ENCODE measurements at places on chromosomes 1 and 21.

DNA sequence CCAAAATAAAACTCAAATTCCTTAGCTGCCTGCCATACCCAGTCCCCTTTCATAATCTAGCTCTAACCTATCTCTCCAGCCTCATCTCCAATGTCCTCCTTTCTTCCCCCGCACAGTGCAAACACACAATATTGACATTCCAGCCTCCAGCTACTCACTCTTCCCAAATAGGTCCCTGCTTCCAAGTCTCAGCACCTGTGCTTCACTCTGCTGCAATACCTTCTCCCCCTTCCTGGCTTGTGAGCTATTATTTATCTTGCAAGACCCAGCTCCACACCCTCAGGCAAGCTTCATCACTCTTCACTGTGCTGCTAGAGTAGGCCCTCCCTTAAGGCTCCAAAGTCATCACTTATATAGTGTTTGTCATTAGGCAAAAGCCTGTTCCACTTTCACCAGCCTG, 9.7 kb downstream of the PLPP3 start:
- DNase-seq = no peak

GRCh38 chr1:180912801-180913565, at the start of gene KIAA1614:
TSS of gene KIAA1614 (plus strand) at chr1:180912897. CDS start at chr1:180913244, 347 bp downstream.
- DNase-seq = no peak

- DNase-seq = no peak
These were observed 256.8 kb downstream of the MATN1 start for GRCh38 chr1:30466610-30467009.

DNA sequence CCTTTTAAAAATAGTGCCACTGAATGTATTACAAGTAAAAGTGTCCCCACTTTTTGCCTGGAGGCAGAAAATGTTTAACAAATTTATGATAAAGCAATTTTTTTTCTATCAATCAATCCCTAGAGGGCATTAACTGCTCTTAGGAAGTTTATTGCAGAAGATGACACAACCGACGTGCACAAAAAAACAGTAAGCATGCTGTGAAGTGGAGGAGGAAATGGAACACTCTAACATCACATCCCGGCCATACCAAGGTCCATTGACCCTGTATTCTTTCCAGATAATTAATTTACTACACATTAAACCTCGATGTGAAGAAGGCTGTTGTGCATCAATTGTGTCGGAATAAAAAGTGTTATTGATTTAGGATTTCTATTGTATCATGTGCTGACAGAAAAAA, 264.9 kb upstream of the NR5A2 start:
- DNase-seq = no peak

- no peak for DNase-seq
These were observed 189.3 kb downstream of the SLC35F3 start for GRCh38 chr1:234093741-234094140.

DNA sequence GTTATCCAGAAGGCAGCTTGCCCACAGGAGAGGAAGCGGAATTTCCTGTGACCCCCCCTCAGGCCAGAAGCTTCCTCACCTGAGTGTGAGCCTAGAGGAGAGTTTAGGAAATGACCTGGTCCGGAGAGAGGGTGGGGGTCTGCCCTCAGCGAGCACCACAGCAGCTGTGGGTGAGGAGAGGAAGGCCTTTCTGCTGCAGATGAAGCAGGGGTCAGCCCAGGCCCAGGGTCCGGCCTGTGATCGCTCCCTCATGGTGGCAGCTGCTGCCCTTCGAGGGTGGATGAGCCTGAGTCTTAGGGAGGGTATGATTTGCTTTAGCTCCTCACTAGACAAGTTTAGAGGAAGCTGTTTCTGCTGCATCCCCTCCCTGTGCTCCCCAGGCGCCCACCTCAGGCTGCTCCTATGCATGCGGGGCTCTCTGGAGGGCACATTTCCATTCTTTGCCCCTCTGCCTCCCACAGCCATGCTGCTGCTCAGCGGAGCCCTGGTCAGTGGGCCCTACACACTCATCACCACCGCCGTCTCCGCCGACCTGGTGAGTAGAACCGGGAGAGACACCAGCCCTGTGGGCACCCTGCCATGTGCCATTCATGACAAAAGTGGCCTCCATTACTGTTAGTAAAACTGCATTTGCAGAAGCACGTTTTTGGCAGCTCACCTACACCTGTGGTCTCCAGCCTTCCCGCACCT, 53.0 kb downstream of the SLC37A1 start:
- DNase-seq = peak; percentile 87

DNA sequence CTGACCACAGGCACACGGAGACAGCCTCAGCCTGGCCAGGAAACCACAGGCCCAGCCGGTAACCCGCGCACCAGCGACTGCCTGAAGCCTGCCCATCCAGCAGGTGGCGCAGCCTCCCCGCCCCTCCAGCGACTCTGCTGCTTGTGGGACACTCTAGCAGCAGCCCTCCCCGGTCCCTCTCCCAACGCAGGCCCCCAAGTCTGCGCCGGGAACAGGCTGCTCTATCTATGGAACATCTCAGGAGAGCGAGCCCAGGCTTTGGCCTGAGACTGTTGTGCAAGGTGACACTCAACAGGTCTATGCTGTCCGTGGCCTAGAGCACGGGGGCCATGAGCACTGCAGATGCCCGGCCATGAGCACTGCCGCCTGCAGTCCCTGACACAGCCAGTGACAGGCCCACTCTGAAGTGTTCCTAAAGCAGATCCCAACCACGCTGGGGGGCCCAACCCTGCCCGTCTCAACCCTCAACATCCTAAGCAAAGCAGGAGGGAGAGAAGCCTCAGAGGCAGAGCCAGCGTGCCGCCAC, 28.4 kb downstream of the WDR4 start:
- DNase-seq = no peak

DNA sequence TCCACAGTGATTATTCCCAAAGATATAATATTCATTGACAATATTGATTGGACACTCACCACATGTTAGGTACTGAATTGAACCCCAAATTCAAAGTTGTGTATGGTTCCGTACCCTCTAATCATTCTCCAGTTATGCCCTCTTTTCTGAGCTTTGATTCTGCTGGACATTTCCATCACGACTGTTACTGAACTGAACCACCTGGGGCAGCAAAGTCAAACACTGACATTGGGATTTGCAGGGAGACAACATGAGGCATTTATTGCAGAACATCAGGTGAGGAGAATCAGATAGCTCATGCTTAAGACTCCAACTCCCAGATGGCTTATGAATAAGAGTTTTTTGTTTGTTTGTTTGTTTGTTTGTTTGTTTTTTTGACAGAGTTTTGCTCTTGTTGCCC, 420.9 kb downstream of the DISC1 start:
- DNase-seq = no peak

GRCh38 chr1:95368178-95368577, 134.2 kb downstream of the RWDD3 start:
- no peak for DNase-seq

Data from NCI-H1105 (cell line).